Activated CD8-positive, alpha-beta T cell treated with anti-CD3 and anti-CD28 coated beads, Interleukin-2, amount 10 ng/mL, durations not matched to agents 7 days and 5 days (primary cell): ENCODE measurements at places on chromosomes 2 and 18. TPM values are rescaled to one million over a fixed set of nuclear protein-coding genes. Genes with fewer than 3 reads are reported as not detected.

The SERPINB11 gene
- total RNA-seq = not detected

The SANBR gene
- 8.9 TPM for total RNA-seq

The CPLX4 gene
- not detected for total RNA-seq

The POTEF gene
- not detected for total RNA-seq

The CHN1 gene
- 0.50 TPM for total RNA-seq

The INHA gene
- not detected for total RNA-seq

The UGGT1 gene
- total RNA-seq = 63.7 TPM

The SLC25A52 gene
- not detected for total RNA-seq

The ANKRD62 gene
- not detected for total RNA-seq

The PLGLB2 gene
- 0.53 TPM for total RNA-seq

DNA sequence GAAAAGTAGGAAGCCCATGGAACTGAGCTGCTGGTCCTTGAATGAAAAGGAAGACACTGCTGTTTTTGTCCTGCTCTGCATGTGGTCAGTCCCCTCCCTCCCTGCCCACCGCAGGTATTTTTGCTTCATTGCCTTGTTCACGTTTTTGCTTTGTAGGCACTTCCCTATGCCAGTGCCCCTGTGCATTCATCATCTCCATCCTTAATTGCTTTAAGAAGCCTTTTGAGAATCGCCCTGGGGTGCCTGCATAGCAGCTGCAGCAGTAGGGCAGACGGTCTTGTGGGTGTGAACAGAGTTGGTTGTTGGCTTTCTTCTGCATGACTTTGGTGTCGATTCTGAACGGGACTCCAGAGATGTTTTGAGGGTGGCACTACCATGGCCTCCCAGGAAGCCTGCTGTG, 97.0 kb downstream of the CABLES1 start:
- no peak for DNase-seq

DNA sequence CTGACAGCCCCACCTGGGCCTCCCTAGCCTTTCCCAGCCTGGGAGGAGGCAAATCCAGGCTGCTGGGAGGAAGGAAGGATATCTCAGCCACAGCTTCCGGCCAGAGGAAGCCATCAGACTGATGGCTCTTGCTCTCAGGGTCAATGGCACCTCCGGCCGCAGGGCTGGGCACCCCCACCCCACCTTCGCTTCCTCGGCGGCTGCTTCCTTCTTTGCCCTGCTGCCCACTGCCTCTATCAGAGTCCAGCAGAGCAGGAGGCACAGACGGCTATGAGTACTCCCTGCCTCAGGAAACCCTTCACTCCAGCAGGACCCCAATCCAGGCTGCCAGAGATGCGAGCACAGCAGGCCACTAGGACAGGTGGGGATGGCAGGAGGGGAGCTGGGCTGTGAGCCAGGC, 3.3 kb downstream of the SEMA4C start:
- no peak for DNase-seq

GRCh38 chr18:78240627-78241252, 738.9 kb upstream of the SALL3 start:
- DNase-seq = no peak

- DNase-seq = no peak
These were observed 250.5 kb downstream of the LOXHD1 start for GRCh38 chr18:46406539-46406932.

DNA sequence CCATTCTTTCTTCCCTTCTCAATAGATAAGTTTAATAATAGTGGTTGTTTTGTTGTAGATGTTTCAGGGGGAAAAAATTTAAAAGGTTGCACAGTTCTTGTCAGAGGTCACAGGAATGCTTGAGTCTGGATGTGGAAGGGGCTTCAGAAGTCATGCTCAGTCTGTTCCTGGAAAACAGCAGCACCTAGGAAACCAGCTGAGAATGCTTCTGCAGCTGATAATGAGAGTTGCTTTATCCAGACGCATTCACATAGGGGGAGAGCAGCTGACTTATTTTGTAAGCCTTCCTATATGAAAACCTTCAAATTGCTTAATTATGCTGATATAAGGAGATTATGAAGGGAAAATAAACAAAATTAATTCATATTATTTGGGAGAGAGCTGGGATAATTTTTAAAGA, 235.5 kb downstream of the GULP1 start:
- DNase-seq = no peak

DNA sequence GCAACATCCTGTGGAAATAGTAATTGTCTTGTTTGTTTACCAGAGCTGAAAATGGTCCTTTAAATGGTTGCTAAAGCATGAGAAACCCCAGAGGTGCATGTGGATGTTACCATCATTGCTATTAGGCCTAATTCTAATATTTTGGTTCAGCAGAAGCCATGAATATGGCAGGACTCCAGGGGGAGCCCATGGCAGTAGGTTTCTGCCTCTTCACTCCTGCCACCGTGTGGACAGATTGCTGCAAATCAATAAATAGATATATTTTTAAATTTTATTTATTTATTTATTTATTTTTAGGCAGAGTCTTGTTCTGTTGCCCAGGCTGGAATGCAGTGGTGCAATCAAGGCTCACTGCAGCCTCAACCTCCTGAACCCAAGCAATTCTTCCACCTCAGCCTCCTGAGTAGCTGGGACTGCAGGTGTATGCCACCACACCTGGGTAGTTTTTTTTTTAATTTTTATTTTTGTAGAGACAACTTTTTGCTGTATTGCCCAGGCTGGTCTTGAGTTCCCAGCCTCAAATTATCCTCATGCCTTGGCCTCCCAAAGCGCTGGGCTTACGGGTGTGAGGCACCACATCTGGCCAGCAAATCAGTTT, 54.9 kb upstream of the CAPN13 start:
- DNase-seq = peak; percentile 58

DNA sequence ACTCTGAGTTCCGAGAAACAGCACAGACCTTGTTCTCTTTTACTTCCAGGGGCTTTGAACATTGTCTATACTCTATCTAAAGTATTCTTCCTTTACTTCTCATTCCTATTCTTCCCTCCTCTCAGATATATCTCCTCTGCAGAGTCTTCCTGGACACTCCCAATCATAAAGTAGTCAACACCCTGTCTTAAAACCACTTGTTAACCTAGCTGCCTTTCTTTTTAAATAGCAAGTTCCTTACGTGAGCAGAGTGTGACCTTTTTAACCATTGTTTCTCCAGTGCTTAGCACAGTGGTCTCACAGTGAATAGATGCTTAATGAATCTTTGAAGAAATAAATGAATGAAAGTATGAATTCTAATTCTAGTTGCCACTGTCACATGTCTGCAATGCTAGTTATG, 47.4 kb downstream of the PTRHD1 start:
- DNase-seq = no peak

- DNase-seq = no peak
These were observed 162.9 kb upstream of the AGAP1 start for GRCh38 chr2:235330775-235331451.

DNA sequence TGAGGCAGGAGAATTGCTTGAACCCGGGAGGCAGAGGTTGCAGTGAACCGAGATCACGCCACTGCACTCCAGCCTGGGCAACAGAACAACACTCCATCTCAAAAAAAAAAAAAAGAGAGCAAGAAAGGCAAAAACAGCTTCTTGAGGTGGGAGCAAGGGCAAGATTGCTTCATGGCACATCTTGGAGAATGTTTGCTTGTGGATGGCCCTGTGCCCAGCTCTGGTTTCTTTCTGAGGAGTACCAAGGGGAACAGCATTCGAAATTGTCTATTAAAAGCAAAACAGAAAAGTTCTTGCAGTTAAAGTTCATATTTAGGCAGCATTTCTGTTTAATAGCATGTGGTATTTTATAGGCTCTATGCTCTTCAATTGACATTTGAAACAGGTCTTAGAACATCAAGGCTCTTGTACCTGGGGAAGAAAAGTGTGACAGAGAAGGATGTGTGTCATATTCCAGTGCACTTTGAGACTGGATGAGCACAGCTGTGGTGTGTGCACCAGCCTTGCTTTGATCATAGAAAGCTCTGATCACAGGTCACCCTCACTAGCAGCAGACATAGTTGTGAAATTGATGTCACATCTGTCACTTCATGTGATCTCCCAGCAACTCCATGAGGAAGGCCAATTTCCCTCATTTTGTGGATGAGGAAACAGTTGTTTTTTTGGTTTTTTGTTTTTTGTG, 154.3 kb downstream of the UXS1 start:
- DNase-seq = no peak

- no peak for DNase-seq
These were observed 112.0 kb upstream of the SMAD2 start for GRCh38 chr18:48042431-48042830.

DNA sequence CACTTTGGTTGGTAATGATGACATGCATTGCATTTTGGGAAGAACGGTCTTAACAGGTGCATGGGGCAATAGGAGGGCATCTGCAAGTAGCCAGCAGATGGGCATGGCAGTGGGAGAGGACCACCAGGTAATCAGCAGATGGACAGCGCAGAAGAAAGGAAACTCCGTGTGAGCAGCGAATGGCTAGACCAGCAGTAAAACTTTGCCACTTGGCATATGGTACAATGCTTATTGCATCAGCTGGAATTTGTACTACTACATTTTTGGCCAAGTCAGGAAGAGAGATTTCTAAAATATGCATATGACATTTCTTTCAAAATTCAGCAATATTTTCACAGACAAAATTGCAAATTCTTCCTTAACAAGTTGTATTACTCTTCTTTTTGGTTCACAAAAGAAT, 768.5 kb downstream of the LRP1B start:
- DNase-seq = no peak

- DNase-seq = no peak
These were observed 334.4 kb upstream of the DLGAP1 start for GRCh38 chr18:4789506-4789905.

DNA sequence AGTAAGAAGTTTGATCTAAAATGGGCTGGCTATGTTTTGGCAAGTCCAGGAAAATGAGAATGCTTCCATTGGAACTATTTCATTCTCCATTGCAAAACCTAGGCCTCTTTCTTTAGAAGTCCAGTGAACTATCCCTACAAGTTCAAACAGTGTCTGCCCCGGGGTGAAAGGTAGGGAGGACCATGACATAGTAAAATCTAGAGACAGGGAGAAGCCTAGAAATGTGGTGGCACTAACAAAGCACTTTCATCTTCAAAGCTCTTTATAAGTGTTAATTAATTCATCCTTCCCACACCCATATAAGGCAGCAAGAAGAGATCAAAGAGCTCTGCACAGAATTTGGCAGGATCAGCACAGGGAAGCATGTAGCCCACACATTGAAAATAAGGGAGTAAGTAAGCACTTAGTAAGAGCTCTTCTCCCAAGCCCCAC, 214.5 kb downstream of the IRS1 start:
- DNase-seq = no peak

- no peak for DNase-seq
These were observed 72.1 kb downstream of the EDAR start for GRCh38 chr2:108916796-108917421.

GRCh38 chr2:46827274-46828134, 88.1 kb downstream of the MCFD2 start:
- no peak for DNase-seq

DNA sequence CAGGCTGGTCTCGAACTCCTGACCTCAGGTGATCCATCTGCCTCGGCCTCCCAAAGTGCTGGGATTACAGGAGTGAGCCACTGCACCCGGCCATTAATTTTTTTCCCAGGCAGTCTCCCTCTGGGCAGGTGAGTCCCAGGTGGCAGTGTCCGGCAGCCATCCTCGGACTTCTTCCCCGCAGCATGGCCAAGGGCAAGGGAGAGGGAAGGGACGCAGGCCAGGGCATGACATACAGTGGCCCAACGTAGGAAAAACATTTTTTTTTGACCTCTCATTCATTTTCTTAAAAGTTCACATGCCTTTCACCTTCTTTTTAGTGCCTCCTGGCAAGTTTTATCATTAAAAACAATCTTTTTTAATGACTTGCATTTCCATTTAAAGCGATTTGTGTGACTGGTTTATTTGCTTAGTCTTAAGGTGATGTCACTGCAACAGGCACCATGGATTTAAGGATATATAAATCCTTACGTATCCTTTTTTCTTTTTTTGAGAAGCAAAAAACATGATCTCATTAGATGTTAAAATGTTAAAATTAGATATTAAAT, 23.0 kb upstream of the ATOH8 start:
- no peak for DNase-seq

- no peak for DNase-seq
These were observed 46.9 kb downstream of the MBD5 start for GRCh38 chr2:148067801-148068200.

GRCh38 chr18:79558933-79559416, 120.6 kb upstream of the CTDP1 start:
- DNase-seq = no peak

DNA sequence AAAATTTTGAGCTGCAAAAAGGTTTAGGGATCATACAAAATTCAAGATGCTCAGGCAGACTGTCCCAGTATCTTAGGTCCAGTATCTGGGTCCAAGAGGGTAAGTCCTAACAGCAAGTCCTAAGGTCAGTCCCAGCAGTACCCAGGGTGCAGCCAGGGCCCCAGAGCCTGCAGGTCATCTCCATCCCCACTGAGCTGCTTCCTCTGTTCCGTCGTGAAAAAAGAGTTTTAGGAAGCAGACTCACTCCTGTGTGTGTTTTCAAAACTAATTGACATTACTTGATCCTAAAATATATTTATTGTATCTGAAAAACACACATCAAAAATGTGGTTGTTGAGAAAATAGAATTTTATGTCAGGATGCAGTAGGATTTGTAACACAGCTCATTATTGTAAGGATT, 69.9 kb upstream of the ALKAL2 start:
- DNase-seq = no peak

DNA sequence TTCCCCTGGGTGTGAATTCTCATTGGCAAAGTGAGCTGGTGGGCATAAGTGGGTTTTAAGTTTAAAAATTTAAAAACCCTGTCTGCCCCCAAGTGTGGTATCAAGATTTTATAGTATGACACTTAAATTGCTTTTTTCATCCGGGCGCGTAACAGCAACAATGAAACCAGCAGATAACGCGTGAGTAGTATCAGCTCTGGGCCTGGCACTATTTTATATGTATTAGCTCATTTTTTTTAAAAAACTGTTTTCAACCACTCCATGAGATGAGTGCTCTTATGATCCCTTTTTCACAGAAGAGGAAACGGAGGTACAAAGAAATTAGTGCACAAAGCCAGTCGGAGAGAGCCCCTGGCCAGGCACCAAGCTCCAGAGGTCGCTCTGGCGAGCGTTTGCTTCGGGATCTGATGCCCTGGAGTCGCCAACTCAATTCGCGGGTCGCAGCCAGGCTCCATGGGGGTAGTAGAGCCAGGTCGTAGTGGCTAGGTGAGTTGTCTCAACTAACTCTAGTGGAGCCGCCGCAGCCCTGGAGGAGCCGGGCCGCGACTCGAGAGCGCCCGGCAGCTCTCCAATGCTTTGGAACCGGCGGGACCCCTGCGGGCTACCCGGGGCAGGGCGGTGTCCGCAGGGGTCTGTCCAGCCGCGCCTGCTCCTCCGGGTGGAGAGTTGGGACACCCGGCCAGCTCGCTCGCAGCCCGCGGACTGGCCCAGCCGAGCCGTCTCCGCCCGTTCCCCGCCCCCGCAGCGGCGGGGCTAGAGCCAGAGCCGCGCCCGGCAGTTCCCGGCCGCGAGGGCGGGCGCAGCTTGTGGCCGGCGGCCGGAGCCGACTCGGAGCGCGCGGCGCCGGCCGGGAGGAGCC, at the start of gene IL1R1:
TSS of gene IL1R1 (plus strand) at position 777 of the 859 bp plus-strand sequence. CDS start 14,979 bp downstream, outside the sequence.
- no peak for DNase-seq

DNA sequence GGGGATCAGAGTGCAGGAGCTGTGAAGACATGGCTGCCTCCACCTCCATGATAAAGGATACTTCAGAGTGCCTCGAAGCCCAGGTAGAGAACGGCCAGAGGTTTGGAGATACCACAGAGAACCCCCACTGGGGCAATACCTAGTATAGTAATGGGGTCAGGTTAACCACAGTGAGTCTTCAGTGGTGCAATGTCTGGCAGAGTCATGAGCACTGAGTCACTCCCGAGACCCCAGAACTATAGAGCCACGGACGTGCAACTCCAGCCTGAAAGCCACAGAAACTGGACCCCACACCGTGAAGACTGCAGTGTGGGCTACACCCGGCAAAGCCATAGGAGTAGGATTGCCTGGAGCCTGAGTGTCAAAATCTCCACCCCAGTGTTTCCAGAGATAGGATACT, 746.6 kb downstream of the CBLN2 start:
- no peak for DNase-seq
